ENCODE measurements at places on chromosomes 2 and 18.

DNA sequence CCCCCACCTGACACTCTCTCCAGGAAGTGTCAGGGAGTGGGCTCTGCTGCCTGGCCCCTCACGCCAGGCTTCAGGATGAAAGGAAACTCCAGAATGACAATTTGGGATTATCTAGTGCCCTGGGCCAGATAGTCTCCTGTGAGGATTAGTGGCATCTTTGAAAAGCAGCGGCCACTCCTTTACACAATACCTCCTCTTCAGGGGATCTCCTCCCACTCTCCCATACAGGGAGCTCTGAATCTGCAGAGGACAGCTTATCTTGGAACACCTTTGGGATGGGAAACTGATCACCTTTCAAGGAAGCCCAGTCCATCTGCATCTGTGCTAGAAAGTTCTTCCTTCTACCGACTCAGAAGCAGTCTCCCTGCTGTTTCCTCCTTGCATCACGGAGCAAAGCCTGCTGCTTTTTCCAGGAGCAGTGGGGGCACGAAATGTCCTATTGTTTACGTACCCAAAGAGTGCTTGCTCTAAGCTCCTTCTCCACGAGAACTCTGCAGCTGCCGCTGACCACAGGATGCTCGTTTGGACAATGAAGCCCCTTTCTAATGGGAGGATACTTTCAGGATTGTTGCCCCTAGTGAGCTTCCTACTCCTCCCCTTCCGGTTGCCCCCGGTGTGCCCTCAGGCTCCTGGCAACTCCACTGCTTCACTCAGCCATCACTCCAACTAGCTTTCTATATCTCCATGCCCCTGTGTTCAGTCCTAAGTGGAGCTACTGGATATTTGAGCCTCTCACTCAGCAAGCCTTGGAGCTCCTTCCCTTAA lies 31.5 kb downstream of the SIX3 start:
- DNase-seq, result no peak

DNA sequence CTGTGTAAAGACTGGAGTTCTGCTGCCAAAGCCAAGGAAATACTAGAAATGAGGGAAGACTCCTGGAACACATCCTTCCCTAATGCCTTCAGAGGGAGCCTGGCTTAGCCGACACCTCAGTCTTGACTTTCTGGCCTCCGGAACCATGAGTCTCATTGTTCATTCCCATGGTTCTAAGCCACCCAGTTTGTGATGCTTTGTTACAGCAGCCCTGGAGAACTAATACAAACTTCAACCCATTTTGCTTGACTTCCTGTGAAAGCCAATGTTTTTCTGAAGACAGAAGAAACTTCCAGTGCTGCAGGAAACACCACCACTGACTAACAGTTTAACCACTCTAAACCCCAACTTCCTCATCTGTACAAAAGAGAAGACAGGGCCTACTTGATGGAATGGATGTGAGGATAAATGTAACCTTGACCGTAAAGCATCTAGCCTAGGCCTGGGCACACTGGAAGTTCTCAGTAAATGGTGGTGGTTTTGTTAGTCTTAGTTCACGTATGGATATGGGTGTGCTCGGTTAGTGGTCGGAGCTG lies 85.9 kb upstream of the RFX8 start:
- no peak for DNase-seq

- DNase-seq, result no peak
Measured at GRCh38 chr2:58918141-58918540, 677.0 kb upstream of the FANCL start.

- no peak for DNase-seq
Measured at GRCh38 chr18:34219651-34220050, 5.1 kb downstream of the NOL4 start.

DNA sequence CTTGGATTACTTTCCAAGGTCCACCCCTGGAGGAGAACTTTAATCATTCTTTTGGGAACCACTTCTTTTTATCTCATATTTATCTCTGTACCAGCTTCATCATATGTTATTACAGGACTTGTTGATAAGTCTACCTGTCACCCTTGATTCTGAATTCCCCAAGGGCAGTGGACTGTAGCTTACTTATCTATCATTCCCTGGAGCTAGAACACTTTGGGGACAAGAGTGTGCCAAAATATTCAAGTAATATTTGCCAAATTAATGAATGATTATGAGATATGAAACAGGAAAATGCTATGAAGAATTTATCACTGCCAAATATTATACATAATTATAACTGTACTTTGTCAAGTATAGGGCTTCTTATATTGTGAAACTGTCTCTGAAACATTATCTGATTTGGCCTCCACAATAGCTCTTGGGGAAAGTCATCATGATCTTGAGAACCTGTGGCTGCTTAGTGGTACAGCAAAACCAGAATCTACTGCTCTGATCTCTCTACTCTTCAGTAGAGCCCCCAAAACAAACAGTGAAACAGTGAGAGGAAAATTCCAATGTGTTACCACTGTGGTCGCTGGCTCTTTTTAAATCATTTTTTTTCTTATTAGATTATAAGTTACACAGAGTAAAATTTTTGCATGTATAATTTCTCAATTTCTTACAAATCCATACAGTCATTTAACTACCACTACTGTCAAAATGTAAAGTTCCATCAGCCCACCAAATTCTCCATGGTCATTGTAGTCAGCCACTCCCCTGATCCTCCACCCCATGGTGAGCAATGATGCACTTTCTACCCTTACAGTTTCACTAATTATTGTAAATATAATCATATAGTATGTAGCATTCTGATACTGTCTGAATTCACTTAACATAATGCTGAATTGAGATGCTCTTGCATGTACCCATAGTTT lies 197.5 kb downstream of the PIEZO2 start:
- no peak for DNase-seq

DNA sequence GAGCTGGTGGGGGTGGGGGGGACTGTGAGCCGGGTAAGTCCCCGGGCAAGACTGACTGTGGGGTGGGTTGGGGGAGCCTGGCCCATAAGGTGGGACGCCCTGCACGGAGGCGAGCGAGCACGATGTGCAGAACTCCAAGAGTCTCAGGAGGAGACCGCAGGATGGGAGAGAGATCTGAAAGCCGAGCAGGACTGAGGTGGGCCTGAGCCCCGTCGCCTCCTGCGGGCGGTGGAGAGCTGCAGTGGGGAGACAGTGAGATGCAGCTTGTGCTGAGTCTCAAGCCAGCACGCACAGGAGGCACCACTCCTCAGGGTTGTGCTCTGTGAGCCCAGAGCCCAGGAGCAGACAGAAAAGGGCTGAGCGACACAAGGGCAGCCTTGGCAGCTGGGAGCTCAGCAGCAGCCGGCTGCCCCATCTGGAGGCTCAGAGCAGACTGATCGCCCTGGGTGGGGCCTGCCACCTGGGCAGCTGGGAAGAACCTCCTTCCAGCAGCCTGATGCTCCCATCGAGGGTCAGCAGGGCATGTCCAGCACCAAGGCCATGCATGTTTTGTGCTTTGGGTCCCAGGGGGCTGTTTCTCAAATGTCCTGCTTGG lies 15.9 kb downstream of the ARHGEF4 start:
- no peak for DNase-seq
